Hypothalamus (tissue), 51 donors: ENCODE measurements at places on chromosomes 7 and 10.
A peak's percentile ranks its signal among the peaks of the same experiment; 100 is the strongest.

- DNase-seq = no peak
These were observed 58.3 kb upstream of the SHH start for GRCh38 chr7:155870334-155871180.

GRCh38 chr7:92598310-92598981 is 8.3 kb upstream of the FAM133B start:
- DNase-seq = no peak

GRCh38 chr7:11427686-11428273 is 404.2 kb downstream of the THSD7A start:
- DNase-seq = no peak

- no peak for DNase-seq
These were observed 25.9 kb downstream of the TNRC18 start for GRCh38 chr7:5397736-5398135.

DNA sequence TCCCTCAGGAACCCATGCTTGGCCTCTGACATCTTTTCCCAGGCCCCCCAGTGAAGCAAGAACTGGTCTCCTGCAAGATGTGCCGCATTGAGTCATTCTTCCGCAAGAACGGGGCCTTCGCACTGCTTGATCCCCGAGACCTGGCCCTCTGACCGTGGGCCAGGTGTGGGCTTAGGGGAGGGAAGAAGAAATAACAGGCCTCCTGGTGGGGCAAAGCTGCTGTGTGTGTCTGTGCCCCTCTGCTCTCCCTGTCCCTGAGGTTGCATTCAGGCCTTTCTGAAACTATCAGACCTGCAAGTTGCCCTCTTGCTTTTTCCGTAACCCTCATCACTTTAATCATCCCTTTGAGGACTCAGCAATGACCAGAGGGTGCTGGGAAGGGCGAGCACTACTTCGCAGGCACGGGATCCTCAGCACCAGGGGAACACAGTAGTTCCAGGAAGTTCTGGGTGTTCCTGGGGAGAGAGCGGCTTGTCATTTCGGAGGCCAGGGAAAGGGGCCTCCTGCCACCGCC is 6.0 kb downstream of the ATP6V1F start:
- DNase-seq = no peak

DNA sequence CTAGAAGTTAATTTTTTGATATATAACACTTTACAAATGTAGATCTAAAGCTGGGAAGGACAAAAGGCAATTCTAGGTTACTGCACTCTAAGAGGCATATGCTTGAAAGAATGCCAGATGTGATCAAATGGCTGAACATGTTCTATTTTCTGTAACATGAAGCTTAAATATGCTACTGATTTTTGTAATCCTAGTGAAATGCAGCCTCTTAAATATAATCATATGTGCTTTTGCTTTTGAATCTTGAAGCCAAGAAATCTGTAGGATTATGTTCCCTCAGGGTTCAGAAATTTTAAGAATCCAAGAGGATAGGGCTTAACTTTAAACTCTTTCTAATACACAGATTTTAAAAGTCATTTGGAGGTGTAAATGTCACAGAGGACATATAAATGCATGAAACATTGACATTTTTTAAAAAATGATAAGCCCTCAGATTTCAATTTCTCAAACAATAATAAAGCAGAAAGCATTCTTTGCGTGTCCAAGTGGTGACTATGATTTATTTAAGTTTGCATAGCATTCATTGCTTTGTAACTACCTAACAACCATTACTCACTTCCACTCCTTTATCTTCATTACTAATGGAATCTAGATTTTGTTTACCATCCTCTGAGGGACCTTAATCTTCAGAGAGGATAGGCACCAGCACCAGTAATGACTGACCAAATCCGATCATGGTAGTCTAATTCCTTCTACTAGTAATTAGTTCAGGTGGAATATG is 170.4 kb downstream of the MAGI2 start:
- no peak for DNase-seq

GRCh38 chr10:30371954-30372353 is 22.9 kb upstream of the MTPAP start:
- no peak for DNase-seq

DNA sequence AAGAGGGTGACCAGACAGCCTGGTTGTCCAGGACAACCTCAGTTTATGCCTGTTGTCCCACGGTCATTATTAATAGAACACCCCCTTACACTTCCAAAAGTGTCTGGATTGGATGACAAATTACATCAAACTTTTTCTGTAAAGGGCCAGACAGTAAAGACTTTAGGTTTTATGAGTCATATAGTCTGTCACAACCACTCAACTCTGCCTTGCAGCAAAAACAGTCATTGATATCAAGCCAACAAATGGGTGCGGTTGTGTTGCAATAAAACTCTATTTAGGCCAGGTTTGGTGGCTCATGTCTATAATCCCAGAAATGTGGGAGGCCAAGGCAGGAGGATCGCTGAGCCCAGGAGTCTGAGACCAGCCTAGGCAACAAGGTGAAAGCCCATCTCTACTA is 66.7 kb upstream of the ATP6V0A4 start:
- no peak for DNase-seq

GRCh38 chr10:8280946-8281345 is 226.5 kb downstream of the GATA3 start:
- DNase-seq = no peak

DNA sequence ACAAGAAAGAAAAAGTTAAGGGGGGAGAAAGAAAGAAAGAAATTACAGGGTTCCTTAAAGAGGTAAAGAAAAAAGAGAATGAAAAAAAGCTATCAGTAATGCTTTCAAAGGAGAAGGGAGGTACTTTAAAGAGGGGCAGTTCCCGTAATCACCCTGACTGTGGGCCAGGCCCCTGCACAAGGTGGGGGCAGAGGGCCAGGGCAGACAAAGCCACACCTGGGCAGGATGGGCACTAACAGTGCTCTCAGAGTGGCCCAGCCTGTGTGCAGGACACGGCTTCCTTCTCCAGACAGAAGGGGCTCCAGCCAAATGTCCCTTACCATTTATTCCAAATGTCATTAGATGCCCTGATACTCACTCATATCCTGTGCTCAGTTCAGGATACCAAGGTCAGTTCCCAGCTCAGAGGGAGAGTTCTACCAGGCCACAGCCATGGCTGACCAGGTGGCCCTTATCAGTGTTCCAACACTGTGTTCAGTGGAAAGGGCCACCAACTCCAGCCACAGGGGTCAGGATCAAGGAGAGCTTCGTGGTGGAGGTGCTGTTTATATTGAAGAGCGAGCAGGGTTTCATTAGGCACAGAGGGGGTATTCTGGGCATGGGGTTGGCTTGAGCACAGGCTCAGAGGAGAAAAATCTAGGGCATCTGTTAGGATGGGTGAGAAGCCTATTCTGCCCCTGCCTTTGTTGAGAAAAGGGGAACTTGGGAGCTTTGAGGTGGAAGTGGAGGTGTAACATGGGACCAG is 29.9 kb downstream of the DPCD start:
- no peak for DNase-seq

DNA sequence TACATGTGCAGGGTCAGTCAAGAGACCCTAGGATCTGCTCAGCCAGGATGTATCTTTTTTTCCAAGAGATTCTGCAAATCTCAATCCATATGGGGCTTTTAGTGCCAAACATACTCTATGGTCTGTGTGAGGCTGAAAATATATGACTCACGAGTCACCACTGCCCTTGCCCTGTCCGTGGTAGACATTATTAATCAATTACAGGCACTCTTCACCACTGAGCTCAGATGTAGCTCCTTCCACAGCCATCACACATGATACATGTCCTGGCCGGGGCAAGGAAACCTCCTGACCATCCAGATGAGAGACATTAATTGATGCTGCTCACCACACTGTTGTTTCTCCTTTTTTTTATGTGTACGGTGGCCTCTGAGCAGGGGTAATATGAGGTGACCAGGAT is 90.2 kb upstream of the RET start:
- DNase-seq = no peak

DNA sequence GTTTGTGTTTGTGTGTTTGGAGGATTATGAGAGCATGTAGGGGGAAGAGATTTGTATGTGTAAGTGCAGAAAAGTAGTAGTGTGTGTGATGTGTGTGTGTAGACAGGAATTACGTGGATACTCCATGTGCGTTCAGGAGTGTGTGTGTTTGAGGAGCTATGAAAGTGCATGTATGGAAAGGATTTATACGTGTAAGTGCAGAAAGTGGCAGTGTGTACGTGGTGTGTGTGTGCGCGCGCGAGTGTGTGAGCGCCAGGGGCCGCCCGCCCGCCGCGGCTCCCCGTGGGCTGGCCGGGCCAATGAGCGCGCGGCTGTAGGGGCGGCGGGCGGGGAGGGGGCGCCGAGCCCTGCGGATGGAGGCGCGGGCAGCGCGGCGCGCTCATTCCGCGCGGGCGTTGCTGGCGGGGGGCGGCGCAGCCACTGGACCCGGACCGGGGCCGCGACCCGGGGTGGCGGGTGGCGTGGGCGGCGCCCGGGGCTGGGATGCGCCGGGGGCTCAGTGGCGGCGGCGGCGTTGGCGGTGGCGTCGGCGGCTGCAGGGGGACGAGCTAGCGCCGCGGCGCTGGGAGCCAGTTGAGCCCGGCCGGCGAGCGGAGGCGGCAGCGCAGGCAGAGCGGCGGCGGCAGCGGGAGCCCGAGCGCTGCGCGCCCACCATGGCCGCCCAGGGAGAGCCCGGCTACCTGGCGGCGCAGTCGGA is at the start of gene BICC1:
TSS of gene BICC1 (plus strand) at position 382 of the 697 bp plus-strand sequence. CDS start at position 654, 272 bp downstream.
- peak; percentile 40 for DNase-seq

DNA sequence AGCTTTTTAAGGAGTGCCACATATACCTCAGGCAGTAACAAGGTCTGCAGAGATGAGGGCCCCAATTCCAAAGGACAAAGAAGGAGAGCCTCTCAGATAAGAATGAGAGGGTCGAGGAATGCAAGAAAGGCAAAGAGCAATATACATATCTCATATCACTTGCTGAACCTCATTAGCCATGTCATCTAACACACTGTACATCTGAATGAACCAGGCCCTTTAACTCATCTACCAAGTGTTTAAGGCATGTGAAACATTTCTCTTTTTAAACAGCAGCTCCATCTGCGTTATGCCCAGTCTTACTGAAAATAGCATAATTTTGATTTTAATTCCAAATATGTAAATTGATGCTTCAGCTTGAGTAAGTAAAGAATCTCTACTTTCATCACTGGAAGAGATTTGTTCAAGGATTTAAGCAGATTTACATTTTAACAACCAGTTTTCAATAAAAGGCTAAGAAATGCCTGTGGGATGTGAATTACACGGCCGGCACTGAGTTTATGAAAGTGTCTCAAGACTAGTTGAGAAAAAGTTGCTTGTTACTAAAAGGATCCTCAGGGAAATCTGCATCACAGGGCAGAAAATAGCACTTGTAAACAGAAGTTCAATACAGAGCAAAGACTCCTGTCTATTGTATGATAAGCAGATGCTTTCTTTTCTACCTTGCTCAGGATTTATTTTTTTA is 123.8 kb upstream of the SLC26A5 start:
- no peak for DNase-seq

GRCh38 chr7:34131371-34131770 is 226.0 kb downstream of the BMPER start:
- DNase-seq = no peak

GRCh38 chr10:79403441-79404230 is 41.8 kb downstream of the ZCCHC24 start:
- peak; percentile 69 for DNase-seq

- no peak for DNase-seq
These were observed 1.9 kb downstream of the GRID1 start for GRCh38 chr10:86364491-86365345.

DNA sequence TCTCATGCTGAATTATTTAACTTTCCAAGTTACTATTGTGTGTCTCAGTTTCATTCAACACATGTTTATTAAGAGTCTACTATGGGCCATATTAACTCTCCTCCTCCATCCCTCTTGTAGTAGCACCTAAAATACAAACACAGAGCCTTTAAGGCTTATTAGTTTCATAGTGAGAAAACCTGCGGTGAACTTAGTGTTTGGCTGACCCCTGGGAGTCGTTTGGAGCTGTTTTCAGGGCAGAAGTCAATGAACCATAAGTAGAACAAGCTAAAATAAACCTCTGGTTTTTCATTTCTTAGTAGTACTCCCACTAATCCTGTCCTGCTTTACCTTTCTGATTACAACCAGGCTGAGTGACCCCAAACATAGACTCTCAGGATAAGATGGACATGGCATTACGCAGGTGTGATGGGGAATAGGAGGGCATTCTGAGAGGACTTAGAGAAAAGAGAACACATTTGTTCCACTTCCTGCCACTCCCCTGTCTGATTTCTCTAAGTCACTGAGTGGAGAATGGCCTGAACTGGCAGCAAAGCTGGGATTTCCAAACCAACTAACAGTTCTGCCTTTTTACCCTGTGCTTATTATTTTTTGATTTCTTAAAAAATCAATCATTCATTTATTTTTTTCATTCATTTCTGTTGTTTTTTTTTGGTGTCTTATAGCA is 74.5 kb downstream of the LRMDA start:
- DNase-seq = no peak

GRCh38 chr7:127557803-127558202 is 27.6 kb downstream of the GCC1 start:
- DNase-seq = no peak

- DNase-seq = no peak
These were observed 8.5 kb downstream of the PWWP2B start for GRCh38 chr10:132405463-132405991.

GRCh38 chr10:5641501-5641900 is 24.9 kb downstream of the ASB13 start:
- DNase-seq = no peak

DNA sequence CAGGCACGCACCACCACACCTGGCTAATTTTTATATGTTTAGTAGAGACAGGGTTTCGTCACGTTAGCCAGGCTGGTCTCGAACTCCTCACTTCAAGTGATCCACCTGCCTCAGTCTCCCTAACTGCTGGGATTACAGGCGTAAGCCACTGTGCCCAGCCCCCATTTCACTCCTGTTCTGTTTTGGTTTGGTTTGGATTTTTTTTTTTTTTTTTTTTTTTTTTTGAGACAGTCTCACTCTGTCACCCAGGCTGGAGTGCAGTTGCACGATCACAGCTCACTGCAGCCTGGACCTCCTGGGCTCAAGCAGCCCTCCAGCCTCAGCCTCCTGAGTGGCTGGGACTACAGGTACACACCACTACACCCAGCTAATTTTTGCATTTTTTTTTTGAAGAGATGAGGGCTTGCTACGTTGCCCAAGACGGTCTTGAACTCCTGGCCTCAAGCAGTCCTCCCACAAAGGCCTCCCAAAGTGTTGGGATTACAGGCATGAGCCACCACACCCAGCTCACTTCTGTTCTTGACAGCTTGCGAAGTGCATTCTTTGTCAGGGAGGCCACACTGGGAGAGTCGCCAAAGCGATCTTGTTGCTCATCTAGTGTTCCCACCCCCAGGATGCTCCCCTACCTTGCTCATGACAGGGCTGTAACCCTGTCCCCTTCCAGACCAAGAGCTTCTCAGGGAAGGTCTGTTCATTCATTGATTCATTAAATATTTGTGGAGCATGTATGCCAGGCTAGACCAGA is 229.1 kb downstream of the CUX1 start:
- DNase-seq = no peak

- no peak for DNase-seq
These were observed 1010.0 kb downstream of the XPNPEP1 start for GRCh38 chr10:108913300-108913699.
